ENCODE measurements at places on chromosomes 6 and 20.

- no peak for DNase-seq
These were observed 93.1 kb downstream of the CHD6 start for GRCh38 chr20:41524980-41525613.

- DNase-seq, result no peak
These were observed 1.2 kb downstream of the NKX2-2 start for GRCh38 chr20:21512634-21513180.

GRCh38 chr6:72032086-72032485, 145.7 kb downstream of the RIMS1 start:
- DNase-seq, result no peak

DNA sequence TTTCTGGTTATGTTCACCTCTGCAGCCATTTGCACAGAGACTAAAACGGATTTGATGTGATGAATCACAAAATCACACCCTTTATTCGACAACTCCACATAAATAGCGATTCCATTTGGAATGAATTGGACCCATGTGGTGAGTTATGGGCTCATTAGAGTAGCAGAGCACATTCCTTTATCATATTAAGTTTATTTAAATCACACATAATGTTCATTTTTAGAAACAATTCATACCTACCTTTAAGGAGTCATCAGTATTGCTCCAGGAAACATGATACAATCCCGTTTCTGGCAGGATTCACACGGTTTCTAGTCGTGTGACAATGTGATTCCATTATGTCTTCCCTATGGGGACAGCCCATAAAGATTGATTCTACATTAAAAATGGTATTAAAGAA, 303.5 kb downstream of the CDH4 start:
- DNase-seq, result no peak

DNA sequence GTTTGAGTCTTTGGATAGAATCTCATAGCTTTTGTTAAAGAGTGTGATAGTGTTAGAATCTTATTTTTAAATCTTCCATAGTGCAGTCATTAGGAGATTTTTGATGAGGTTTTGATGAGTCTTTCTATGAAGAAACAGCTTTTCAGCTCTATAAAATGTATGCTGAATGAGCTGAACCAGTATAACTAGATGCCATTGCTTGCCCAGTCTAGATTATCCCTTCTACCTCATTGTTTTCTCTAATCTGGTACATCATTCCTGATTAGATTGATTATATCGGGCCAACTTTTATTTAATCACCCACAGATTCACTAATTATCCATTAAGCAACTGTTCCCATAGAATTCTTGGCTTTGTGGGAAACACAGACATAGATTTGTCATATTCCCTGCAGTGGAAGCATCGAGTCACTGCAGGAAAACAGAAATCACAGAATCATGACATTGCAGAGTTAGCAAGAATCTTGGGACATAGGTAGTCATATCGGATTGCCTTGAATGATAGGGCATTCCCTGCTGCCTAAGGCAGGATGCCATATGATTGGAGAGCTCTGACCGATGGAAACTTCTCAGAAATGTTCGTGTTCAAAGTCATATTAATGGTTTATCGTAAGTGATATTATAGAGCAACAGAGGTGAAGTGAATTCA, 882.7 kb upstream of the FLRT3 start:
- no peak for DNase-seq

- no peak for DNase-seq
These were observed 126.9 kb downstream of the MRPL14 start for GRCh38 chr6:44000164-44000842.

GRCh38 chr6:137489046-137490005, 4.9 kb downstream of the OLIG3 start:
- DNase-seq, result no peak

GRCh38 chr6:965343-965742, 272.4 kb upstream of the EXOC2 start:
- DNase-seq, result no peak

DNA sequence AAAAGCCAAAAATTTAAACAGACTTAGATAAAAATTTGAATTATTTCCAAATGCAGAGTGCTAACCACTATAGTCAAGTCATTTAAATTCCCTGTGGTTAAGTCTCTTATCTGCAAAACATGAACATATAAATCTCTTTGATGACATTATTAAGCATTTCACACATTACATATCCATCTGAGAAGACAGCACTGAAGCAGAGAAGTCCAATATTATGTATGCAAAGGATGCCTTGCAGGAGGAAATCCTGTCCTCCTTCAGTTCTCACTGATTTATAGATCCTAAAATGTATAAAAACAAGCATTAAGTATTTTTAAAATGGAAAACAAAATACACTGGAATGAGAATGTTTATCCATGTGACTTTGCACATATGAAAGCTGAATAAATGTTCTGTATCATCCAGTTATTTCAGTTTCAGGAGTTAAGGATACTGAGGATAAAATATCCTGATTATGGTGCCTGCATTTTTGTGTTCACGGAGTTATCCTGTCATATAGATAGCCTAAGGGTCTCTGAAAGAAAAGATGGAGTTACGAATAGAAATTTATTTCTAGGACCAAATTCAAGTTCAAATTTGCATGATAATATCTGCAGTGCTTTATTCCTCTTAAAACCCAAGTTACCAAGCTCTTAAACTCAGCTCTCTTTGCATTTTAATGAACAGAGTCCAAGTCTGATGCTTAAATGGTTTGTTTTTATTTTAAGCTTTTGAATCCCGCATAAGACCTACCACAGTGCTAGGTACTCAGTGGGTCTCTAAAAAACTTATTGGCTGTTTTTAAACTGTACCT, 145.4 kb downstream of the PRKN start:
- no peak for DNase-seq

GRCh38 chr20:63028461-63028921, 21.7 kb upstream of the BHLHE23 start:
- no peak for DNase-seq

GRCh38 chr6:94511502-94512088, 1065.7 kb upstream of the MANEA start:
- no peak for DNase-seq

DNA sequence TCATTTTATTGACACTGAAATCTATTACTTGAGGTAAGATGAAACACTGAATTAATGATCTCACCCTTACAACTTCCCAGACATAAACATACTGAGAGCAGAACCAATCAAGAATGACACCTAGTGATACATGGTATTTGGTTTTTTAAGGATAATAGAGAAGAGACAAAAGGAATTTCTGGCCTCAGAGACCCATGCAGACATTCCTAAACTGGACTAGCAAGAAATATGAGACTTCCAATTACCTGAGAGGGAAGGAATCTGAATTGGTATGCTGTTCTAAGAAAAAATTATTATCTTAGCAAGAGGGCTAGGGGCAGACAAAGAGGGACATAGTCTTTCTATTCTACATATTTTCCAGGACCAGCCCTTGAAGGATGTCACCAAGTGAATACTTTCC, 141.1 kb downstream of the BMP5 start:
- DNase-seq, result no peak

GRCh38 chr20:40864470-40864869, 164.2 kb upstream of the TOP1 start:
- no peak for DNase-seq

DNA sequence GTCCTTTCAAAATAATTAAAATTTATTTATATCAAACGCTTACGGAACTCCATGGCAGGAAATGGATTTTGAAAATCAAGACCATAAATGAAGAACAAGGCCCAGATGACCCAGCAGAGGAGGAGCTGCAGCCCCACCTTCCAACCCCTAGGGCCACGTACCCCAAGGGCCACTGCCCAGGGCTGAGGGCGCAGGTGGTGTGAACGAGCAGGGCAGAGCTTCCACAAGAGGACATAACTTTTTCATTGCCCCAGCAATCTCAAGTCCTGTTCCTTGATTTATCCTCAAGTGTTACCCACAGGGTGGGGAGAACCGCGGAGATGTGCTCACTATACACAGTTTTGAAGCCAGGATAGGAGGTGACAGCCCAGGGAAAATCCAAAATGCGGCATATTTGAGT, 42.8 kb downstream of the PSMG4 start:
- no peak for DNase-seq

DNA sequence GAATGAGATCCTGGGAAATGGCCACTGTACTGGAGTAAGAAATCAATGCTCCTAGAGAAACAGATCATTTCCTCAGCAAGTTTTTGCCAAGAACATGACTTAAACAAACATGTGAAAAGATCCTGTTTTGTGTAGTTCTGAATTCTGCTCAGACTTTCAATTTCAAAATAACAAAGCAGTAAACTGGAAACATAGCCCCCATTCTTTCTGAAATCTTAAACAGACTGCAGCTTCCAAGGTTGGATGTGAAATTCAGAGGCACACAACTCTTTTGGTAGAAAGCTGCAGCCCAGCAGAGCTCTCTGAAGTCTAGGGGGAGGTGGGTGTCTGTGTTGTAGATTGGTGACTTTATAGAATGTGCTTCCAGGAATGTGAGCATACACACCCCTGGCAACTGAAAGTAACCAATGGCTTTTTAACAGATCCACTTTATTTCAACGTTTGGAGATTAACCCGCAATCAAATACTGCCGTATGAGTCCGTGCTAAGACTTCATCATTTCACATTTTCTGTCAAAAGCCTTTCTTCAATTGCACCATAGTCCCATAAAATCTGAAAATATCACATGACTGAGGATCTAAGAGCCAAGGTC, 86.4 kb downstream of the ATXN1 start:
- no peak for DNase-seq

GRCh38 chr6:7692453-7692784, 33.5 kb upstream of the BMP6 start:
- DNase-seq, result no peak

GRCh38 chr6:56806368-56806767, 148.5 kb upstream of the BEND6 start:
- no peak for DNase-seq

DNA sequence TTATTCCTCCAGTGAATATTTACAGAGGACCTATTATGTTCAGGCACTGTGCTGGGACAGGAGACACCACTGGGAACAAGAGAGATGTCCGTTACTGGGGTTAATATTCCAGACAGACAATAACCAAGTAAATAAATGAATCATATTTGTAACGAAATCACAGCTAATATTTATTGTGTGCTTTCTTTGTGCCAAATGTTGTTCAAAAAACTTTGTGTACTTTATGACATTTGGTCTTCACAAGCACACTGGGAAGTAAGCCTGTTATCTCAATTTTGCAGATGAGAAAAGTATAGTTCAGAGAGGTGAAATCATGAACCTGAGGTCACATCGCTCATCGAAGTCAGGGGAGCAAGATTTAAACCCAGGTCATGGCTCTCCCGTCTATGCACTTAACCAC, 36.5 kb upstream of the PREX1 start:
- DNase-seq, result no peak

- DNase-seq, result no peak
These were observed 7.2 kb upstream of the IPCEF1 start for GRCh38 chr6:154363821-154364220.

- no peak for DNase-seq
These were observed 9.5 kb downstream of the DDX27 start for GRCh38 chr20:49228676-49229075.

DNA sequence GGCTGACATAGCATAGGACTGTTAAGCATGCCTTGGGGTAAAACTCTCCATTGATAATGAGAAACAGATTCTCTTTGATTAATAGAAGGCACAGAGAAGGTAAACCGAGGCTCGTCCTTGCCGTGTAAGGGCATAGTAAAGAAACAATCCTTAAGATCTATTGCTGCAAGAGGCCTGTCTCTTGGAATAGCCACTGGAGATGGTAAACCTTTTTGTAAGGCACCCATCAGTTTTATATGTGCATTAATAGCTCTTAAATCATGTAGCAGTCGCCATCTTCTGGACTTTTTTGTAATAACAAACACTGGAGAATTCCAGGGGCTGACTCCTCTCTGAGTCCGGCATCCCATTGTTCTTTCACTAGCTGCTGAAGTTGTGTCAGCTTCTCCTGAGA, 8.4 kb upstream of the ABHD12 start:
- DNase-seq, result peak; percentile 28

- DNase-seq, result no peak
These were observed 413.7 kb downstream of the QKI start for GRCh38 chr6:163828038-163828795.

DNA sequence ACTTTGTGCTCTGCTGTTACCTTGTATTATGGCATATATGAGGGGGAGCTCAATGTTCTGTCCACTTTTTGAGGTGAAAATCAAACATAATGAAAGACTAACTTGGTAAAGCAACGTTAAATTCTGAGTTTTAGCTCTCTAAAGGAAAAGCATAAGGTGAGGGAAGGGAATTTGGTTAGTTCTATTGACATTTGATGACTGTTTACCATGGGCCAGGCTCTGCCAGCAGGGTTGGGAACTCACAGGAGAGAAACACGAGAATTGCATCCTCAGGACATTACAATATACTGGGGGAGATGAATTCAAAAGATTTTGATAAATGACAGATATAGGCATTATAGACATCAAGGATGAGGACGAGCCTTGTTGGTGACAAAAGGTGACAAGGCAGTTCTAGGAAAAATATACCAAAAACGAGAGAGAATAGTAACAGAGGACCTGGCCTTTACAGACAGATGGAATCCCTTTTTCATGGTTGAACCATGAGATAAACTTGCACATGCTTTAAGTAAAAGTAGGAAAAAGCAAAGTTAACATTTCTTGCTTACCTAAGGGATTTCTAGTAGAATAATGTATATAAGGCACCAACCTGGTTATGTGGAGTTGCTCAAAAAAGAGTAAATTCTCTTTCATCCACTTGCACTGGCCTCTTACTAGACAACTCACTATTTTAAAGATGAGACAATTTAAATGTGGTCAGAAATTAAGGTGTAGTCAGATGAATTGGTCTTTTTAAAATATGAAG, 191.4 kb downstream of the NKAIN2 start:
- no peak for DNase-seq

- no peak for DNase-seq
These were observed 17.8 kb upstream of the PTGIS start for GRCh38 chr20:49585585-49586245.

DNA sequence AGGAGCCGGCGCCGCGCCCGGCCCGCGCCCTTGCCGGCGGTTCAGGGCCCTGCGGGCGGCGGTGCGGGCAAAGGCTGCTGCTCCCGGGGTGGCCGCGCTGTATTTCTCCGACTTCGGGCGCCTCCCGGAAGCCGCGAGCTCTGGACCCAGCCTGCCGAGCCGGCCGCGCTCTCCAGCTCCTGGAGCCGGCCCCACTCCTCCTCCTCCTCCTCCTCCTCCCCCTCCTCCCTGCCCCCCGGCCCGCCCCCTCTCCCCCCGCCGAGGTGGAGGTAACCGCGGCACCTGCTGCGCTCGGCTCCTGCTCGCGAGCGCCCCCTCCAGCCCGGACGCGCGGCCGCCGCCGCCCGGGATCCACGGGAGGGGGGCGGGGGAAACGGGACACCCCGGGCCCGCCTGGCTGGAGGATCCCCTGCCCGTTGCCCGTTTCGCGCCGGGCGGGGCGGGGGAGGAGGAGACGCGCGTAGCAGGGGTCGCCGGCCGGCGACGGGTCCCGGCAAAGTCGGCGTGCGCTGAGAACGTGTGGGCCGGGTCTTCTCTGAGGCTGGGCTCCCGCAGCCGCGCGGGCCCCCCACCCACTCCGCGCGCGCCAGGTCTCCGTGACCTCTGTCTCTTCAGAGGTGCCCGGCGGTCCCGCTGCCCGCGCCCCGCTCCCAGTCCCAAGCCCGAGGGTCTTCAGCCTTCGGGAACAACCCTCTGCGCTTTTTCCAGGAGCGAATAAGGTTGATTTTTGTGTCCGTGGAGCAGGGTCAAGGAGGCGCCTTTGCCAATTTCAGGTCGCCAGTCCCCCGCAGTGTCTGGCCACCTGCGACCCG, at the start of gene SLC22A23:
TSS of gene SLC22A23 (minus strand) at position 153 of the 812 bp plus-strand sequence. CDS start 491 bp downstream, outside the sequence.
- peak; percentile 89 for DNase-seq

GRCh38 chr6:18656506-18656905, 269.4 kb downstream of the RNF144B start:
- DNase-seq, result no peak

- no peak for DNase-seq
These were observed 77.5 kb upstream of the BEND3 start for GRCh38 chr6:107192830-107193229.

GRCh38 chr20:46963196-46963529, 68.5 kb downstream of the EYA2 start:
- DNase-seq, result no peak

All from CD4-positive, alpha-beta T cell treated with Interleukin-17A for 4 hours (primary cell).